ENCODE measurements at places on chromosomes 1 and 21.

DNA sequence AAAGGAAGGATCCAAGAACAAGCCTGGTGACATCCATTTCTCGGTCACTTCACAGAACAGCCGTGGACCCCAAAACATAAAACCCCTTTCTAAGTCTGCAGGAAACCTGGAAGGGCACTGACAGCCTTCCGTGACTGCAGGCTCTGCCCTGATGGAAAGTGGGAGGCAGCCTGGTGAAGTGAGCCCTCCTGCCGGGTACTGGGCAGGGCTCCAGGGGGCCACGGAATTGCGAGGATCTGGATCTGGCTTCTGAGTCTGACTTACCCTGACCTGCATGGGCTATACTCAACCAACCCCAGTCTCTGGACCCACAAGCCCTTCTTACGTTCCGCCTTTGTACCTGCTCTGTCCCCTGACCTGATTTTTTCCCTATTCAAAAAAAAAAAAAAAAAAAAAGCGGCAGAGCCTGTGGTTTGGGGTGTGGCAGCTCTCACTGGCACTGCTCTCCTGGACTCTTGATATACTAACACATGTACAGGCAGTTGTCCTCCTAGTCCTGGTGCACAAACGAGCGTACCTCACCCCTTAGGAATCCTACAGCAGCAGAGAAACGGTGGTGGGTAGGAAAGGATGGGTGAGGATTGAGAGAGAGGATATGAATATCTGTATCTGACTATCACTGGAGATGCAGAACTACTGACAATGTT lies 82.9 kb downstream of the BEND5 start:
- DNase-seq: no peak
- no peaks in the 10 kb centered on the region for H3K27me3 ChIP-seq
- no peaks in the 10 kb centered on the region for H3K36me3 ChIP-seq
- no peak overlapping the region for H3K4me3 ChIP-seq

GRCh38 chr1:229859026-229859425 lies 208.0 kb upstream of the GALNT2 start:
- H3K36me3 ChIP-seq: no peaks in the 10 kb centered on the region
- DNase-seq: no peak
- no peak overlapping the region for H3K4me3 ChIP-seq
- H3K27me3 ChIP-seq: peaks cover 8% of the 10 kb centered on the region
- peaks cover 10% of the 10 kb centered on the region for H3K4me1 ChIP-seq

- no peak for DNase-seq
- H3K27me3 ChIP-seq: peaks cover 3% of the 10 kb centered on the region
- no peak overlapping the region for H3K4me3 ChIP-seq
- H3K36me3 ChIP-seq: no peaks in the 10 kb centered on the region
- no peaks in the 10 kb centered on the region for H3K4me1 ChIP-seq
Measured at GRCh38 chr1:192913683-192914082, 104.8 kb downstream of the RGS2 start.

- DNase-seq: no peak
- H3K27ac ChIP-seq: no peak overlapping the region
- H3K36me3 ChIP-seq: peaks cover 14% of the 10 kb centered on the region
- H3K4me3 ChIP-seq: no peak overlapping the region
- H3K4me1 ChIP-seq: peaks cover 9% of the 10 kb centered on the region
Measured at GRCh38 chr1:184691719-184692324, 62.8 kb downstream of the EDEM3 start.

DNA sequence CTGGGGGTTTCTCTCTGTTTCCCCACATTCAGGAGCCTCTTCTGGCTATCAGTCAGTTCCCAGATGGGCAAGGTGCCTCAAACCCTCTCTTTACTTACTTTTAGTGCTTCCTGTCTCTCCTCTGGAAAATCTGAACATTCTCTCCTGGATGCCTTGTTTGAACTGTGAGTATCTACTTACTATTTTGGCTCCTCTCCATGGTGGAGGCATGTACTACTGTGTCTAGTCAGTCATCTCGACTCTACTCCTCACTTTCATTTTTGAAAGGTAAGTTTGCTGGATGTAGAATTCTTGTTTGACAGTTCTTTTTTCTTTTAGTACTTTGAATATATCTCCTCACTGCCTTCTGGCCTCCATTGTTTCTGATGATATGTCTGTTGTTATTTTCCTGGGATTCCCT lies 70.9 kb upstream of the FAM78B start:
- no peak overlapping the region for H3K4me3 ChIP-seq
- no peak overlapping the region for H3K27ac ChIP-seq

DNA sequence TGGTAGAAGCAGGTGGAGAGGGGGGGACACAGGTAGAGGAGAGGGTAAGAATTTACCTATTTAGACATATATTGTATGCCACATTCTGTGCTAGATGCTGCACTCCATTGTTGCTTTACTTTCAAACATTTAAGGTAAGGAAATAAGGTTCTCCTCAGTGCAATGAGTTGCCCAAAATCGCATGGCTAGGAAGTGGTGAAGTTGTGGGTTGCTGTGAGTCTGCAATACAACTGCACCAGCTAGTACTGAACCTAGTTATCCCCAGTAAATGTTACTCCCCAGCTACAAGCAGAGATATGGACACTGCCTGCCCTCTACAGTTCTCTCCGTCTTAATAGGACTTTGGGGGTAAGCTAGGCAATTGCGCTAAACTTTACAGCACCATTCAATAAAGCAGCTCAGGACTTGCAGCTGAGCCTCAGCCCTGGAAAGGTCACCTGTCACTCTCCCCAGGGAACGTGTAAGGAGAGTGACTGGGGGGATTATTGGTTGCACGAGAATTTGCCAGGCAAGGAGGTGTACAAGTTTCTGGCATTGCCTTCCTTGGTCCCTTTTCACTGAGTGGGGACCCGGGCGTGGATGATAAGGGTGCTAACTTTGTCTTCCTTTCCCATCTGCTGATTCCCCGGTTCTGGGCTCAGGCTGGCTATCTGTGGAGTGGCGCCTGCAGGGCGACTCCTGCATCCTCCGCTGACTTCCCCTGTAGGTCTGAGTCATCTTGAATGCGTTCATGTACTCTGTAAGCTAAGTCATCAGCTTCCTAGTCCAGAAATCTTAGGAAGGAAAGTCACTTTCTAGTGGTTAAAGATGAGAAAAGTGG lies 71.3 kb upstream of the CNTN2 start:
- no peak overlapping the region for H3K4me3 ChIP-seq
- peaks cover 18% of the 10 kb centered on the region for H3K27me3 ChIP-seq
- H3K27ac ChIP-seq: no peak overlapping the region
- H3K36me3 ChIP-seq: no peaks in the 10 kb centered on the region

DNA sequence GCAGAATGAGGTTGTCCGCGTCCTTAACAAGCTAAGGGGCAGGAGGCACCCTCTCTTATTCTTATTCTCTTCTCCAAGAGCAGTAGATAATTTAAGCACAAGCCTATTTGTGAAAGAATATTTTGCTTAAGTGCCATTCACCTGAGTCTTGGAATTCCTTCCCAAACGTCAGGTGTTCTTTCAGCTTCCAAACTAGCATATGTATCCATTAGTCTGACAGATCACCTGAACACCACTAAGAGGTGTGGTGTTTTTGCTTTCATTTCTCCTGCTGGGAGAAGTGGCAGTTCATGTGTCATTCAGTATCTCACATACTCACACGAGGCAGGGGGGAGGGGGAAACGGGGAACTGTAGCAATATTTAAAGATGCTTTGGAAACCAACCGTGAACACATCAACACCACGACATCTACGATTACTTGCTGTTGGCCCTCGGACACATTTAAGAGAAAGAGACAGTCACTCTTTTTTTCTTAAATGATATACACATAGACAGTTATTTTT lies 45.5 kb upstream of the RBM15 start:
- no peaks in the 10 kb centered on the region for H3K36me3 ChIP-seq
- no peaks in the 10 kb centered on the region for H3K4me1 ChIP-seq
- no peak overlapping the region for H3K27ac ChIP-seq
- no peak overlapping the region for H3K4me3 ChIP-seq
- no peak for DNase-seq

GRCh38 chr1:230816018-230816417 lies 52.3 kb downstream of the C1orf198 start:
- no peaks in the 10 kb centered on the region for H3K4me1 ChIP-seq
- H3K27me3 ChIP-seq: peaks cover 12% of the 10 kb centered on the region
- no peak overlapping the region for H3K27ac ChIP-seq

GRCh38 chr1:200036619-200037270 lies 9.2 kb downstream of the NR5A2 start:
- H3K27ac ChIP-seq: no peak overlapping the region
- H3K4me3 ChIP-seq: no peak overlapping the region
- peaks cover 8% of the 10 kb centered on the region for H3K36me3 ChIP-seq
- no peak for DNase-seq

- no peaks in the 10 kb centered on the region for H3K4me1 ChIP-seq
- no peaks in the 10 kb centered on the region for H3K36me3 ChIP-seq
- DNase-seq: no peak
- H3K4me3 ChIP-seq: no peak overlapping the region
- no peak overlapping the region for H3K27ac ChIP-seq
- H3K27me3 ChIP-seq: no peaks in the 10 kb centered on the region
Measured at GRCh38 chr1:71949681-71950080, 332.7 kb downstream of the NEGR1 start.

DNA sequence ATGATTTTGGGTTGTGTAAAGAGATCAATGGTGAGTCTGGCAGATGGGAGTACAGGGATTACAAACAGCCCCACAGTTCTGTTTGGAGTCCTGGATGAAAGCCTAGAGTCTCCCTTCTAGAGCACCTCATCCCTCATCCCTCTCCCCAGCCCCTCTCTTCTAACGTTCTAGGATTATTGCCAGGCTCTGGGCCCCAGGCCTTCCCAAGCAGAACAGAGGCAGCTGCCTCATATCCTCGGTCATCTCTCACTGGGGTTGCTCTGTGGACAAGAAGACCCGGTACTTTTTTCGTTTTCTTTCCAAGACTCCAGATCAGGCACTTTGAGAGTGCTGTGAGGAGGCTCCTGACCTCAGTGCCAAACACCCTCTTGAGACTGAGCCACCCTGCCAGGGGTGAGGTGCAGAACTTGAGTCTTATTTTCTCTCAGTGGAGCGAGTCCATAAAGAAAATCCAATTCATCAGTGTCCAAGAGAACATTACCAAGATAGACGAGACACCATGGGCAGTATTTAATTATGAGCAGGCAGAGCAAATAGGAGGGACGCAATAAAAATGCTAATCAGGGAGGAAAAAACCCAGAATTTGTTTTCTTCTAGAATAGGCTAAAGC lies 17.1 kb upstream of the KCND3 start:
- no peaks in the 10 kb centered on the region for H3K36me3 ChIP-seq
- H3K4me3 ChIP-seq: no peak overlapping the region
- no peaks in the 10 kb centered on the region for H3K27me3 ChIP-seq
- no peak for DNase-seq

- no peak for DNase-seq
- H3K27ac ChIP-seq: no peak overlapping the region
- H3K27me3 ChIP-seq: no peaks in the 10 kb centered on the region
Measured at GRCh38 chr1:216005916-216006315, 417.3 kb downstream of the USH2A start.

DNA sequence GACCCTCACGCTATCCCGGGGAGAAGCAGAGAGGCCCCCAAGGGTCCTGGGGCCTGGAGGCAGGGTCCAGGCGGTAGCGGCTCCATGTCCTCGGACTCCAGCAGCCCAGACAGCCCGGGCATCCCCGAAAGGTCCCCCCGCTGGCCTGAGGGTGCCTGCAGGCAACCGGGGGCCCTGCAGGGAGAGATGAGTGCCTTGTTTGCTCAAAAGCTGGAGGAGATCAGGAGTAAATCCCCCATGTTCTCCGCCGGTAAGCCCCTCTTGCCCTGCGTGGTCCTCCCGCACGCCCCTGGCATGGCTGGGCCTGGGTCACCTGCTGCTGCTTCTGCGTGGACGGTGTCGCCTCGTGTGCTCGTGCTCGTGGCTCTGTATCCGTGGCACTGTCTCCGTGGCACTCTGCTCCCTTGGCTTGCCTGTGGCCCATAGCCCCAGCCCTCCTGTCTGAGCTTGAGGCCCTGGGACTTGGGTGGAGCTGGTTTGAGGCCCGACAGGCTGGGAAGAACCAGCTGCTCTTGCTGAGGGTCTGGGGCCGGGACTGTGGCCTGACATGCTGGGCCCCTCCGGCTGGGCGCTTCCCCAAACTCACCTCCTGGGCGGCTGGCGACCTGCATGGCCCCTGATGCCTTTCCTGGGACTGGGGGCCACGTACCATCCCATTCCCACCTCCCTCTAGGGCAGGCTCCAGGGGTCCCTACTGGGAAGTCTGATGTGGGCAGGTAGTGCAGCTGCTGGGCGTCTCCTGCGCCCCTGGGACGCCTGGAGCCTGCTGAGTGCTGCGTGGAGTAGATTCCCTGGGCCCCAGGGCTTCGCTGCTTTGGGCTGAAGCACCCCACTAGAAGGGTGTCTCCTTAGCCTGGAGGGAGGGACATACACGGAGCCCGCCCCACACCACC lies 23.5 kb downstream of the PANK4 start:
- H3K27me3 ChIP-seq: no peaks in the 10 kb centered on the region
- no peak overlapping the region for H3K4me3 ChIP-seq
- peaks cover 5% of the 10 kb centered on the region for H3K4me1 ChIP-seq
- H3K27ac ChIP-seq: no peak overlapping the region
- no peak for DNase-seq

Data from activated T-helper 1 cell treated with anti-CD3 and anti-CD28 coated beads, Interleukin-12 subunit alpha, Interleukin-12 subunit beta, Interleukin-2, Interleukin-4 antibody, amounts not matched to agents 30 ng/mL and 10 ng/mL and 1 ng/mL, durations not matched to agents 14 hours and 24 hours and 36 hours (primary cell).